ENCODE measurements at places on chromosomes 6 and 20. TPM values are rescaled to one million over a fixed set of nuclear protein-coding genes. Genes with fewer than 3 reads are reported as not detected.

Gene SLC13A3
- 0.14 TPM for total RNA-seq

Gene BPIFB4
- total RNA-seq = not detected

Gene PTCRA
- not detected for total RNA-seq

Gene BEND6
- total RNA-seq = not detected

Gene MCM8
- total RNA-seq = 2.0 TPM
